Stimulated activated CD4-positive, alpha-beta T cell treated with anti-CD3 and anti-CD28 coated beads, TNF-alpha, amount 100 ng/mL, for 1 hour (primary cell): ENCODE measurements at places on chromosomes 3 and 15.

- no peak for DNase-seq
Measured at GRCh38 chr15:59432389-59432788, 5.6 kb upstream of the FAM81A start.

DNA sequence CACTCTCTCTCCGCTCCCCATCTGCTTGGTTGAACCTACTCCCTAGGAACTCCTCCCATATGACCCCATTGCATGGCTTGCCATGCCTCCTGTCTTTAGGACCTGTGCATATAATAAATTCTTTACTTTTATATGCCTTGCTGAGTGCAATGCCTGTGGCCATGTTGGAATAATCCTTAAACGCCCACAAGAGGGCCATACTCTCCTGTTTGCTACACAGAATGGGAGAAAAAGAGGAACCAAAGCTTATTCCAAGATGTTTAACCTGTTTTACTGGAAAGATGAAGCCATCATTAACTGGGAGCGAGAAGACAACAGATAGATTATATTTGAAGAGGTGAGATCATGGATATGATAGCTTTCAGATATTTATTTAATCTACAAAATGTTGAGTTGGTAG is 1097.8 kb downstream of the NAALADL2 start:
- DNase-seq: no peak

GRCh38 chr15:63893866-63894661 is 60.3 kb upstream of the HERC1 start:
- no peak for DNase-seq

- DNase-seq: no peak
Measured at GRCh38 chr3:42803414-42804105, 730 bp downstream of the HIGD1A start.

DNA sequence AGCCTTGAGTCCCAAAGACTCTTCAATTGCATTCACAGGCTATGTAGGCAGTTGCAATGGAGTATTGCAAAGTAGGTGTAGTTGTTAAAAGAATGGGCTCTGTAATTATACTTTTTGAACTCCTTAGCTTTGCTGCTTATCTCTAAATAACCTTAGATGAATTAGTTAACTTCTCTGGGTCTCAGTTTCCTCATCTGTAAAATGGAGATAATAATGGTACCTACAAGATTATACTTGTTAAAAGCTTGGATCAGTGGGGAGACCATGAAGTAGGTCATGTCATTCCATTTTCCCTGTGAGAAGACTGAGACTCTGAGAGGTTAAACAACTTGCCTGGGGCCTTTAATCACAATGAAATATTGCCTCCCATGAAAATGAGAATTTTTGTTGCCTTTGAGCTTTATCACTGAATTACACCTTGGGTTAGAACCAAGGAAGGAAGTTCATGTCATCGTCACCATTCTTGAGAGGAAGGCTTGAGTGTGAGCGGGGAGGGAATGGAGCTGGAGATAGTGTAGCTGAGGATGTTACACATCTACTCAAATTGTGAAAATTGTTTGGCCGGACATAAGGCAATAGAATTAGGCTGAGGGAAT is 38.1 kb downstream of the CTDSPL start:
- DNase-seq: no peak

DNA sequence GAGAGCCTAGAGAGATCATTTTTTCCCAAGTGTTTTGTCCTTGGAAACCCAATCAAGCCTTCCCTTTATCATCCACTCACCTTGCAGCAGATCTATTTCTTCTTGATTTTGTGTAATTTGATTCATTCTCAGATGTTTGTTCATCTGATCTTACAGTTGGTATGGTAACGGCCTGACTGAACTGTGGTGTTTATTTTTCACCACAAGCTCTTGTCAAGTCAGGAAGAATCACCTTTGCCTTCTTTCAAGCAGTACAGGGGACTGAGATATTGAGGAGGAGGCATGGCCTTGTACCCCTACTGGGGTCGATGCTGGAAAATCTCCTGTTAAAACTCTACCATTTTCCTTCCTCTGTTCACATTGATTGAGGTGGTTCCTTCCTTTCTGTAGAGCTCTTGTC is 361.4 kb upstream of the CFAP20DC start:
- no peak for DNase-seq

GRCh38 chr3:15989419-15989818 is 185.1 kb upstream of the GALNT15 start:
- DNase-seq: no peak

- DNase-seq: peak; percentile 2
Measured at GRCh38 chr15:85504749-85505676, 124.6 kb downstream of the AKAP13 start.

DNA sequence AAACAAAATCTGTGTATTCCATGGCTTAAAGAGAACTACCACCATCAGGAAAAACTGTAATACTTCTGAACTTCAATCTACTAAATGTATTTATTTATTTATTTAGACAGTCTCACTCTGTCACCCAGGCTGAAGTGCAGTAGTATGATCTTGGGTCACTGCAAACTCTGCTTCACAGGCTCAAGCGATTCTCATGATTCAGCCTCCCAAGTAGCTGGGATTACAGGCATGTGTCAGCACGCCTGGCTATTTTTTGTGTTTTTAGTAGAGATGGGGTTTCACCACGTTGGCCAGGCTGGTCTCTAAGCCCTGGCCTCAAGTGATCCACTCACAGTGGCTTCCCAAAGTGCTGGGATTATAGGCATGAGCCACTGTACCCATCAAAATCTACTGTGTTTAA is 202.3 kb upstream of the POU1F1 start:
- no peak for DNase-seq

DNA sequence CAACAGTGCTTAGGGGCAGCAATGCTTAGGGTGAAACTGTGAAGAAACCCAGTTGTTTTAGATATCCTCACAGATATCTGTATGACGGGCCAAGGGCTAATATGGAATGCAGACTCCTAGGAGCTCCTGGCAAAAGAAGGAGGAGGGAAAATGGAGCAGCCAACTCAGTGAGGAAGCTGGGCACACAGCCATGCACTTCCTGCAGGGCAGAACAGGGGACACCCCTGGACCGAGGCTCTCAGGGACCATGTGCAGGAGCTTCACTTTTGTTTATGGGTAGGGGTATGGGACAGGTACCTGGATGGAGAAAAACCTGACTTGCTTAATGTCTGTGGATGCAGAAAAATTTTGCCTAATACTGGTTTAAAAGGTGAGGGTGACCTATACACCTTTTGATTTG is 20.2 kb downstream of the NIPA1 start:
- no peak for DNase-seq

DNA sequence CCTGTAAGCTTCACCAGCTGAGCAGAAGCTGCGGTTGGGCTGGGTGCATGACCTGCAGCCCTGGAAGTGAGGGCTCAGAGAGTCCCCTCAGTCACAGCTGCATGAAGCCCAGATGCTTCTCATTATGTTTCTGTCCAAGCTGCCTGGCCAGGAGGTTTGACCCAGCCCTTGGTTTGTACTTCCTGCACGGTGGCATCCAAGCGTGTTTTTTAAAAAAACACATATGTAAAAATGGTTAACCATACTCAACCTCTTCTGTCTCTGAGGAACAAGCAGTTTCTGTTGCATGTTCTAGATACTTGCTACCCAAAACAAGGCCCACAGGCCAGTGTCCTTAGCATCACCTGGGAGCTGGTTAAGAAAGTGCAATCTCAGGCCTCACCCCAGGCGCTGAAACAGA is 76.0 kb upstream of the ATP10A start:
- DNase-seq: no peak

DNA sequence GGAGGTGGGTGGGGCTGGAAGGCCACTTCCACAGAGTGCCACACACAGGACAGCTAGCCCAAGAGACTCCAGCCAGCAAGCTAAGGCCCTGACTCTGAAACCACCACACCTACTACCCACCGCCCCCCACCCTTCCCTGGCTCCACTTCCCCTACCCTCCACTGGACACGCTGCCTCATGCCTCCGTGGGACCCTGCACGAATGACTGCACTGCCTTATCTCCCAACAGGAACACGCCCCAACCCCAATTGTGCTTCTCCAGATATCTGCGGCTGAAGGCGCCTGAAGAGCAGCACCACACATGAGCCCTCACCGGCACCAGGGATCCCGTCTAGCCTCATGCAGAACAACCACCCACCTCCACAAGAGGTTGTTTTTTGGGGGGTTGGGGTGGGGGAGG is 2.7 kb downstream of the LINGO1 start:
- no peak for DNase-seq

DNA sequence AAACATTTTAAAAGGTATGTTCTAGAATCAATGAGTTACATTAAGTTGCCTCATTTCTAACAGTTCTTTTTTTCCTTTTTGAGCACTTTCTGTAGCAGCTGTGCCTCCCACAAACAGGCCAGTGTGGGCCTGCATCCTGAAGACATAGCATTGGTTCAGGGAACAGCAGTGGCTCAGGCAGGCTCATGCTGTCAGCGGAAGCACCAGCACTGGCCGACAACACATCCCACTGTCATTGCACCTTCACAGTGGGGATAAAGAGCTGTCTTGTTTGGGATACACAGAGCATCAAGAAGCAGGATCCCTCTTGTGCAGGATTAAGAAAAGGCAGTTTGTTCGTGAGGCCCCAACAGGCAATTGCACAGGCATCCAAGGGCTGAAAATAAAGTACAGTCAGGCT is 123.3 kb downstream of the MOBP start:
- no peak for DNase-seq
